Fibroblast of pulmonary artery (primary cell): ENCODE measurements at places on chromosomes 1 and 21.

DNA sequence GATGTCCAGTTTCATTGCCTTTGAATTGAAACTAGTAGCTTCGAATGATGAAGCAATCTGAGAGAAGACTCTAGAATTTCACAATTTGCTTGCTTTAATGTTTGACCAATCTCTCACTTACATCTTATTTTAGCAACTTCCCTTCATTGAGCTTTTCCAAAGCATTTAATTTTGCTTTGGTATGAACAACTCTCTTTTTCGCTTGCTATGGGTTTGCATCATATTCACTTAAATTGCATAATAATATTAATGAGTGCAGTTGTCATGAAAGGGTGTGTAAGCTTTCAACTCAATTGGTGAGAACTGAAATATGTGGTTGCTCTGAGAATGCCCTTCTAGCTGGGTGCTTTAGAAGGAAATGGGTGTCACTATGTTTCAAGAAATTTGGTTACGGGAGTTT, 309.2 kb downstream of the HLX start:
- peak; percentile 8 for DNase-seq

GRCh38 chr1:27446496-27447020, 43.4 kb downstream of the WASF2 start:
- no peak for DNase-seq

- DNase-seq: no peak
These were observed 12.1 kb upstream of the LRP8 start for GRCh38 chr1:53339736-53340635.

DNA sequence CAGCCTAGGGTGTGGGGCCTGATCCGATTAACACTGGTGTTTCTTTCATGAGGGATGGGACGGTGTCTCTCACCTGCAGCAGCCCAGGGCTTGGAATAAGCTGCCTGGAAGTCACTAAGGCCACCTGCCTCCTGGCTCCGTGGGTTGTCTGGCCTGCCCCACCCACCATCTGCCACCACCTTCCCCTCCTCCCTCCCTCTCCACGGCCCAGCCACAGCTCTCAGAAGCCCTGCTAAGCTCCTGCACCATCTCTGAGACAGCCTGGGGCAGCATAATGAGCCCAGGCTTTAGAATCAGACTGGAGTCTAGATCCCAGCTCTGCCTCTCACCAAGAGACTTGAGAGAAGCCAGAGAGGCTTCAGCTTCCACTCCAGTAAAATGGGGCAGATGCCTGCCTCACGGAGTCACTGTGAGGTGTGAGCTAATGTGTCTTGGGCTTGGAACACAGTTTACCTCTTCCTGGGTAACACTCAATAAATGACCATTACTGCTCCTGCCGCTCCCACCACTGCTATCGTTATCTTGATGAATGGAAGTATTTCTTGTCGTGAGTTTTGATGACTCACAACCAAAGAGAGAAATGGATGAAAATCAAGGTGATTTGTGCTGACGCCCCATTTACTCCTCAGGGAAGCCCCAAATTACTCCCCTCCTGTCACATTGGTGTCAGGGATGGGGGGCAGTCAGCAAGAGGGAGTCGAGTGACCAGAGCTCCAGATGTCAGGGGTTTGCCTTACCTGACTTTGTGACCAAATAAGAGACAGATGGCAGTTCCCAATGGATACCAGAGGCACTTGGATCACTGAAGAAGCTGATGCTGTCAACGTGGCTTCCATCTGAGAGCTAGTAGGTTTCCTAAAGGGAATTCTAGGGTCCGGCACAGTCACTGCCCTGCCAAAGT, 23.5 kb upstream of the C1QA start:
- no peak for DNase-seq

GRCh38 chr1:3479511-3480368, 25.3 kb downstream of the ARHGEF16 start:
- no peak for DNase-seq

- no peak for DNase-seq
These were observed 81.0 kb upstream of the VAV3 start for GRCh38 chr1:108046026-108046425.

GRCh38 chr1:94617134-94617805, 75.7 kb upstream of the F3 start:
- peak; percentile 20 for DNase-seq

GRCh38 chr1:235671992-235672391, 22.4 kb upstream of the GNG4 start:
- no peak for DNase-seq
